Hepatic stellate cell (primary cell): ENCODE measurements at places on chromosomes 12 and 14.

GRCh38 chr14:51650716-51651387, 858 bp upstream of the FRMD6 start:
- no peak for DNase-seq

- no peak for DNase-seq
Observed at GRCh38 chr14:37139710-37140109, 32.7 kb downstream of the SLC25A21 start.

- no peak for DNase-seq
Observed at GRCh38 chr12:28776913-28777422, 372.1 kb upstream of the FAR2 start.

DNA sequence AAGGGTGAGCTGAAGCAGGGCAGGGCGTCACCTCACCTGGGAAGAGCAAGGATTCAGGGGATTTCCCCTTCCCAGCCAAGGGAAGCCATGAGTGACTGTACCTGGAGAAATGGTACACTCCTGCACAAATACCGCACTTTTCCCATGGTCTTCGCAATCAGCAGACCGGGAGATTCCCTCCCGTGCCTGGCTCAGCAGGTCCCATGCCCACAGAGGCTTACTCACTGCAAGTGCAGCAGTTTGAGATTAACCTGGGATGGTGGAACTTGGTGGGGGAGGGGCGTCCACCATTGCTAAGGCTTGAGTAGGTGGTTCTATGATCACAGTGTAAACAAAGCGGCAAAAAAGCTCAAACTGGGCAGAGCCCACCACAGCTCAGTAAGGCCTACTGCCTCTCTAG, 11.0 kb upstream of the DHRS4 start:
- DNase-seq: no peak

DNA sequence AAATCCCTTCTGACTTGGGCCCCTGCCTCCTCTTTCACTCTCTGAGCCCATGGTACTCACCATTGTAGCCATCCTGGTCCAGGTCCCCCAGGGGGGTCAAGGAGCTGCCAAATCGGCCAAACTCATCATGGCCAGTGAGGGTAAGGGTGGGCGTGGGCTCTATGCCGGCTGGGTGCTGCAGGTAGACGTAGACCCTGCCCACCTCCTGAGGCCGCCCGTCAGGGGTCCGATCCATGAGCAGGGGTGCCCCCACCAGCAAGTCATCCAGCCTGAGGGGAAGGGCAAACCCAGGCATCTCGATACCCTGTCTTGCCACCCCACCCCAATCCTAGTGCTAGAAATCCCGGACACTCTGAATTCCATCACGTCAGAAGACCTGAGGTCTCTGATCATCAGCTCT, 14.0 kb downstream of the ITGA5 start:
- DNase-seq: no peak

DNA sequence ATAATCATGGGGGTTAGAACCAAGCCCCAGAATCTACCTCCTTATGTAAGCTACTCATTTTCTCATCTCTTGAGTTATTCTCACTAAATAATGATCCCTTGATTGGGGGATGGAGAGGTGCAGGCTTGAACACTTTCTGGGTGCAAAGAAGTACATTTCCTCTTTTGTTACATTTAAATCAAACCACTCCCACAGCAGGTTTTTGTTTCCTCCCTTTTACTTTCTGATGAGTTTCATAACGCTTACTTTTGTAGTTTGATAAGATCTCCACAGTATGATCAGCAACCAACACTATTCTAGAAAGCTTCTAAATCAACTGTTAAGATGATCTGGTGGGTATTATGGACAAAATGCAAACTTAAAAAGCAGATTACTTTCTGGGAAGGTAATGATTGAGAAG, 20.5 kb downstream of the VCPKMT start:
- DNase-seq: no peak
